Renal cortical epithelial cell (primary cell): ENCODE measurements at places on chromosomes 13 and 19. TPM values are rescaled to one million over a fixed set of nuclear protein-coding genes. Genes with fewer than 3 reads are reported as not detected.

FBXO27 gene
- 5.8 and 5.9 TPM in 2 replicates for total RNA-seq

RASGRP4 gene
- not detected in 2 replicates for total RNA-seq

SPACA4 gene
- not detected in 2 replicates for total RNA-seq

ZNF878 gene
- total RNA-seq = 0.17 and 1.0 TPM in 2 replicates

HCN2 gene
- 0.55 TPM in 1 of 2 replicates, not detected in the other for total RNA-seq

RLN3 gene
- not detected in 2 replicates for total RNA-seq

KLK15 gene
- not detected in 2 replicates for total RNA-seq

LEUTX gene
- total RNA-seq = not detected in 2 replicates
